ENCODE measurements at places on chromosomes 3 and 15.

DNA sequence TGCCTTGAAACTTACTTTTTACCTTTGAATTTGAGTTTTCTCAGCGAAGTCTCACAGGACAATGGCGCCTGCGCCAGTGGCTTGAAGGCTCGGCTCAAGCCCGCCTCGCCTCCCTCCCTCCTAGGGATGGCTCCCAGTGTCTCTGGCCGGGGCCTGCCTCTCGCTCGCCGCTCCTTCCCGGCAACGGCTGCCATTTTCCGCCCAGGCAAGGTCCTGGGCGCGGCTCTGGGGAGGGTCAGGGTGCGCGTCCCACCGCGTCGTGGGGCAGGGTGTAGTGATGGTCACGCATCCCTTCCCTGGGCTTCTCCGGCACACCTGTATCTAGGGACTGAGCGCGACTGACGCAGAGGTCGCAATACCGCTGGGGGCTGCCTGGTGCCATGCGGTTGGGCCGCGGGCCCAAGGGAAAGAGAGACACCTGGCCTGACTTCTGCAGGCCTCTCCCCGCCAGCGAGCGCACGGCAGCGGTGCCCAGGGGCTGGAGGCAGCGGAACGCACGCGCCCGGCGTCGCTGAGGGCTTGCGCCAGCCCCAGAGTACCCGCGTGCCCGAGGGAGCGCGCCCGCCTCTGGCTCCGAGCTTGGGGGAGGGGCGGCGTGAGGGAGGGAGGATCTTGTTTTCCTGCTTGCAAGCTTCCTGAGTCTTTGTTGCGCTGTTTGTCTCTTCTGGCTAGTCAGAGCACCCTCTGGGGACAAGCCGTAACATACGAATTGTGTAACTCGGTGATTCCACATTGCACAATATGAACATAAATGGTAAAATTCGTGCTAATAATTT, 20.7 kb upstream of the FEM1B start:
- DNase-seq = peak; percentile 77

DNA sequence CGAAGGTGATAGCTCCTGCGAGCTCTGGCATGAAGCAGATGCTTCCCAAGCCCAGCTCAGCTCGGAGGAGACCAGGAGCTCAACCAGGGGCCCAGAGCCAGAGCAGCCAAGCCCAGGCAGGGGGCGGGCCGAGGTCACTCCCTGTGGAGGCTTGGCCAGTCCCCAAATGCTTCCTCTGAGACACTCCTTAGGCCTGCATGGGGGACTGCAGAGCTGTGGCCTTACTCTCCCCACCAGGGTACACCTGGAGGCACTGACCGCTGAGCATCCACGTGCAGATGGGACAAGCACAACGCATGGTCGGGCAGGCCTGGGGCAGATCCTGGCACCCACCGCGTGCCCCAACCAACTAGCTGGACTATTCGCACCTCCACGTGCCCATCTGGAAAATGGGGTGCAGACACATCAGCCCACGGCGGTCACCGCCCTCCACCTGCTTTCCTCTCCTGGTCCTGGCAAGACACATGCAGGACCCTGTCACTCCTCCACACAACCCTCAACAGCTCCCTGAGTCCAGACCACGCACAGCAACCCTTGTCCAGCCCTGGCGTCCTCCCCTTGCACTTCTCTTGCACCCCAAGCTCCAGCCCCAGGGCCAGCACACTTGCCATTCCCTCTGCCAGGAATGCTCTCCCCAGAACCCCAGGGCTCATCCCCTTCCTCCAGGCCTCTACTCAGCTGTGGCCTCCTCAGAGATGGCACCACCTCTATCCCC, 164.7 kb upstream of the IQSEC1 start:
- no peak for DNase-seq

DNA sequence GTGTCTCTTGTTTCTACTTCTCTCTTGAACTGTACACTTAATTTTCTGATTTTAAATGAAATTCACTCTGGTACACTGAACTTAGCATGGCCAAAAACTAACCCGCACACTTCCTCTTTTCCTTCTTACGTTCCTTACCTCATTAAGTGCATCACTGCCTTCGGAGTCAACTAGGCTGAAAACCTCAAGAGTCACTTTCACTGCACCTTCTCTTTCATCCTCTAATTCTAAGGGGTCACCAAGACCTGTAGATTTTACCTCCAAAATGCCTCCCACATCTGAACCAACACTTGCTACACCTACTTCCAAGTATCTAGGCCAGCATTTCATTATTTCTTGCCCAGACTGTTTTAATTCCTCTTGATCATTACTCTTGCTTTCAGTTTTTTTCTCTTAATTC, 6.6 kb downstream of the CBLB start:
- no peak for DNase-seq

DNA sequence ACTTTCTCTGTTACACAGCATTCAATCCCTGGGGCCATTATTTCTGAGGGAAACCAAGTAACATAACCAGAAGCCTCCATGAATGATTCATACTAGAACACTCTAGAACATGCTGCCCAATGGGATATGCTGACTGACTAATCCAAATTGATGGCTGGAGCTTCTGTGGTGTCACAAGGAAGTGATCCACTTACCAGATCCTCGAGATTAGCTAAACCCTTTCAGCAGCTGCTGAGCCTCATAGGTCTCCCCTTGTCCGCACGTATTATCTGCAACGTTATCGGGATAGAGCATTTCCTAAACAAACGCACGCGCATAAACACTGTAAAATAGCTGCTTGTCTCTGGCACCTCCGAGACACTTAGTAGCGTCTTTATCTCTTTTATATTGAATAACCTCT, 61.2 kb upstream of the PROK2 start:
- DNase-seq = no peak

All from GF-D8 (cell line).